ENCODE measurements at places on chromosomes 5 and 9.

DNA sequence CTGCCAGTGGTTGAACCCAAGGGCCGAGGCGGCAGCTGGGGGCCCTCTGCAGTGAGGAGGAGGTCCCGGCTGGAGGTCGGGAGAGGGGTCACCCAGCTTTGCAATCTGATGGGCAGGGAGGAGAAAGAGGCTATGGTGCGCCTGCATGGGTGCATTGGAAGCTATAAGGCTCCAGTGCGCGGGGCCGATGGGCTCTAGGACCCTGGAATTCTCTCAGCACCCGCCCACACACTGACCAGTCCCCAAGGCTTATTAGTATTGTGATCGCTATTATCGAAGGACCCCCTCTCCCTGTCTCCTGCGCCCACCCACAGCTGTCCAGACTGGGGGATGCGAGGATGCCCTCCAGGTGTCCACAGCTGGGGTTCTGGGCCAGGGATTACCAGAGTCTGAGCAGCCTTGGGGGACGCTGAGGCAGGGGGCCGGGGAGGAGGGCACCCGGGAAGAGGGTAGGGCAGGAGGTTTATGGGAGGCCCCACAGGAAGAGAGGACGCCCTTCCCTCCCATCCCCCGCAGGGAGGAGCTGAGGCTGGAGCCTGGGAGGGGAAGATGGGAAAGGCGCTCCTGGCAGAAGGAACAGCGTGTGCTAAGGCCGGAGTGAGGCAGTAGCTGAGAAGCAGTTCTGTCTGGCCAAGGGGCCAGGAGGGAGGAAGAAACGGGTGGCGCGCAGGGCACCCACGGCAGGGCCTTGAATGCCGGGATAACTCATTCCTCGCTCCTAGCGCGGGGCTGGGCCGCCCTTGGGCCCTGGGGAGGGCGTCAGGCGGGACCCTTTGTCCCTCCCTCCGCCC, 24.2 kb downstream of the C9orf50 start:
- no peak for DNase-seq

DNA sequence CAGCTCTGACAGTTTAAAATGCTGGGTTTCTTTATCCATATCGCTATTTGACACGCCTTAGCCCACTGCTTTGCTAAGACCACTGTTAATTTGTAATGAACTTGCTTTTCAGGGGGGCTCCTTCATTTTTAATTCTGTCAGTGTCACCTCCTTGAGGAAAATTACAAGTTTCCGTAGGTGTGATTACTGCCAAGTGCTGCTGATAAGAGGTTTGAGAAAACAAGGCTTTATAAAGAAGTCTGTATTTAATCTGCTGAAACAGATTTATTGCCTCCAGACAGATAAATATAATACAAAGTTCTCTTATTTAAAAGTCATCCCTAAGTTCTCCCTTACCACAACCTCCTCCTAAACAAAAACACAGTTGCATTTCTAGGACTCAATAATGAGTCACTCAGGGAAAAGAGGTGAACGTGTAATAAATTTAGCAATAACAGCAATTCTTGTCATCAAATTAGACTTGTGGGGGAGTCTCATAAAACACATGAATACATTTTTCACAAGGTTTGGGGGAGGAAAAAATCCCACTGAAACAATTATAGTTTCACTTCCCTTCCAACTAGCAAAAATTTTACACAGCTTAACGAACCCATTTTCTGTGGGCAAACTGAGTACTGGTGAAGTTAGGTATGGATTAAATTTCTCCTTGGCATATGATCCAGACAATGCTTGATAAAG, 72.8 kb downstream of the MAPKAP1 start:
- DNase-seq: no peak

DNA sequence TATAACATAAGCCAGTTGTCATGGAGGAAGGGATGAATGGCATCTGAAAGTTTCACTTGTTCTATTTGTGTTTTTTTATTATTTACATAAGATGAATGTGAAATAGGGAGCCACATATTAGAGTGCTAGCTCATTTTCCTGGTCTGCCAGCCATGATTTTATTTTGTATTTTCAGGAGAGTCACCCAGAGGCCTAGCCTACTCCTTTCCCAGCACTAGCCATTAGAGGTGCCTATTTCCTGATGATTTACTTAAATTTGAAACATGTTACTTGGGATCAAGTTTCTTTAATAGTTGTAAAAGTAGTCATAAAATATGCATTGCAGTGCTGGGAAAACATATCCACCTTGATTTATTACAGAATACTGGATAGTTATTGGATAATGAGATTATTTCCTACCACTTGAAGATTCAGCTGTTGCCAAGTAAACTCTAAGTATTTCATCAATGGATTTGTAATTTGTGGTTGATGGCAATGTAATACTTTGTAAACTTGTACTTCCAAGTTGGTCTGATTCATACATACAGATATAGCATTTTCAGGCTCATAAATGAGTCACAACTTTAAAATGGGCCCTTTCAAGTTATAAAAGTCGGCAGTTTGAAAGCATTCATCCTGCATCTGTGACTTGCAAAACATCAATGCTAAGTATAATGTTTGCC, 50.8 kb downstream of the KCNN2 start:
- no peak for DNase-seq

DNA sequence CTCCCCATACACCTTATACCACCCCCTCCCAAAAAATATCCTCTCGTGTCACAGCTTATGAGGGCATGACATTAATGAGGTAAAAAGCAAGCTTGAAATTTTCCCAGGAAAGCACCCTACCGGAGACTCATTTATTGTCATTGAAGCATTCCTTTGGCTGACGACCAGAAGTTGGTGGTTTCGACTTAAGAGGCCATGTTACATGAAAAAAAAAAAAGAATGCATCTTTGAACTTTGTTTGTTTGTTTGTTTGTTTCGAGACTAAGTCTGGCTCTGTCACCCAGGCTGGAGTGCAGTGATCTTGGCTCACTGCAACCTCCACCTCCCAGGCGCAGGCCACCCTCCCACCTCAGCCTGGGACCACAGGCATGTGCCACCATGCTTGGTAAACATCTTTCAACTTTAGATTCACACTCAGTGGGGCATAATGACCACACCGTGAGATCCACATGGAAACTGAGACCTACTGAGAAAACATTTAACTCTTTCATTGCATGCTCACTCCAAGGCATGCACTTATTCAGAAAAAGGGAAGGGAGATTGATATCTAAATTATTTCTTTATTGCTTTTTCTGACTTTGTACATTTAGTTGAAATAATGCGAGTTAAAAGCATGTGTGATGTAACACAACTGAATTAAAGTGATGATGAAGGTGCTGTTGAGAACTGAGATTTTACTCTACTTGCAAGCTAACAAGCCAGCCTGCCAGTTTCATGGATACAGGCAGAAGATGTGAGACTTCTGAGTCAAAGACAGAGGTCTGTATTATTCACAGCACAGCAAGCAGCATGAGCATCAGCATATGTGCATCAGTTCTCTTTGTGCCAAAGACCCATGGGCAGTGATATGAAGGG, 5.1 kb upstream of the RAB14 start:
- no peak for DNase-seq

DNA sequence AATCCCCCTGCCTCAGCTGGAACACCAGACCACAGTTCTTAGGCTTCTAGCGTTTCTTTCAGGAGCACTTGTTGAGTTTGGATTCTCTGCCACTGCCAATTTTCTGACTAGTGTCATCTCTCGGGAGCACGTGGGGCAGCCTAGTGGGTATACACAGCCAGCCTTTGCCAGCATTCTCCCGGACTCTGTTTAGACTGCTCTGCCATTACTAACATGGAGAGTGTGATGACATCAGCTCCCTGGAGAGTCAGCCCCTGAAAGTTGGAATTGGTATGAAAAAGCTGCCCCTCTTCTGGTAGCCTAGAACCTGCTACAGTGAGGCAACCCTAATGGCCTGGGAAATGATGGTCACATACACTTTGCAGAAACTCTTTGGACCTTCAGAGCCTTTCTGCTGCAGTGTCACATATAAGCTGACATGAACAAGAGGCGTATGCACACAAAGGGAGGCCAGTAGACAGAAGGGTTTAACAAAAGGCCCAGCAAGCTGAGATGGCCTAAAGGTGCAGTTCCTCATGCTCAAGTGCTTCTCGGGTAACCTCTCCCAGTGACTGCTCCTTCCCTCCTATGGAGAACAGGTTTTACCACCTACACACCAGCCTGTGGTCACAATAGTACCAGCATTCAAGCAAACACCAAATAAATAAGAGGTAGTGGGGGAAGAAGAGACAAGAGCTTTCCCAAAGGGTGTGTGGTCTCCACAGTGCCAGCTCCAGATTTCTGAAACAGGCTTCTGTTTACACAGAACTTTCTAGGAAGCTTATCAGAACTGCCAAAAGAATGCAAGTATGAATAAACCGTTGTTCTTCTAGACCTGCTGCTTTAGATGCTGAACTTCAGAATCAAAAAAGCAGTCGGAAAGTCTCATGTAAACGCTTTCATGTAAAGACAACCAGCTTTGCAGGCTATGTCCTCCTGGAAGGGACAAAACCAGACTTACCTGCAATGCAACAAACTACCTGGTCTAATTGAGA, 16.5 kb downstream of the SPACA9 start:
- DNase-seq: no peak

DNA sequence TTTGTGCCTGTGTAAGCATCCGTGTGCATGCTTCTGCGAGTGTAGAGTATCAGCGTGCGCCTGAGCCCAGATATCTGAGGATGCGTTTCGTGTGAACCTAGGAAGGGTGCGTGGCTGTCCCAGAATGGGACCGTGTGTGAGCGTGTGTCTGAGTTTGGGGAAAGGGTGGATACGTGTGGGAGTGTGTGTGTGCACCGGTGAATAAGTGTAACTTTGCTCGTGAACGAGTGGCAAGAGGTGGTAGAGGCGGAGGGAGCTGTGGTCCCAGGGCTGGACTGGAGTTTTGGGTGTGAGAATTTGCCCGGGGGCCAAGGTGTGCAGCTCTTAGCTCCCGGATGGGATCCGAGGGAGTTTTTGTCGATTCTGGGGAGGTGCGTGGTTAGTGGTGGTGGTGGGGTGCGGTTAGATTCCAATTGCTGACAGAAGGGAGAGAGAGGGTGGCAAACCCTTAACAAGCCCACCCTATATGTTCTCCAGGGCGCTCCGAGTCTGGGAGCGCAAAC, 686 bp upstream of the COL27A1 start:
- no peak for DNase-seq

DNA sequence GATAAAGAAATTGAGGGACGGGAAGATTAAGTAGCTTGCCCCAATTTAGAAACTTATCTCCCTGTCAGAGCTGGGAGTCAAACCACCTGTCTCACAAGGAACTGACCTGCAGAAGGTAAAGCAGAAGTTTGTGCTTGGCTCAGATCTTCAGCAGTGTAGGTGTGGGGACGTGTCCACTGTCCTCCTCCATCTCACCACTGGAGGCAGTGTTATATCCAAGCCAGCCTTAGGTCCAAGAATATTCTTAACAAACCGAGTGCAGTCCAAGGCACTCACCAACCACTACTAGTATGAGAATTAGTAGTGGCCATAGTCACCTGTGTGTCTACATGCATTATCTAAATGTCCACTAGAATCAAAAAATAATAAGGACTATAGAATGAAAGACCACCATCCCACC, 86.3 kb upstream of the IRX1 start:
- no peak for DNase-seq

DNA sequence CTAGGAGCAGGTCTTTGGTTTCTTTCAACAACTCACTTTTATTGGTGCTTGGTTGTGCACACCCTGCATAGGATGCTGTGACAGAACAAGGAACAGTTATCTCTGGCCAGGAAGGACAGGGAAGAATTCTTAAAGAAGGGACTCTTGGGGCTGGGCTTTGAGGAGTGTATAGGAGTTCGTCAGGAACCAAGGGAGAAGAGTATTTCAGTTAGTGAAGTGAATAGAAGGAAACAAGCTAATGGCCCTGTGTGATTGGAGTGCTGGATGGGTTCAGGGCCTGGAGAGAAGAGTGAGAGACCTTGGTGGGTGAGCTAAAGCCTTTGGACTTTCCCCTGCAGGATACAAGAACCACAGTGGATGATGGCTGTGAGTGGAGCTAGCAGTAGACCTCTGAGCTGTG, 32.2 kb downstream of the DAB2IP start:
- DNase-seq: no peak

DNA sequence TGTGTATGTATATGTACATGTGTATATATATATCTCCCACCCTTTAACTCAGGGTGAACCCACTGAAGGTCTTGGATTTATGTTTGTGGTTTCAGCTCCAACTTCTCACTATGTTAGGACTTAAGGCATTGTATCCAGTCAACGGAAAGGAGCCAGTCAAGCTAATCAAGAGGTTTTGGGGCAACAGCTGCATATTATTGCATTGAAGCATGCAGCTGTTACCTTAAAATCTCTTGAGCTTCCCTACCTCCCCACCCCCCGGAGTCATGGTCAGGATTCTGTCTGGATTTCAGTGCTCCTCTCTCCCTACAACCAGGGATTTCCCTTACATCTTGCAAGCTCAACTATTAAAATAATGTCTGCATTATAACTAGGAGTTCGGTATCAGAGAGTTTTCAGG, 399.5 kb downstream of the SPOCK1 start:
- no peak for DNase-seq

DNA sequence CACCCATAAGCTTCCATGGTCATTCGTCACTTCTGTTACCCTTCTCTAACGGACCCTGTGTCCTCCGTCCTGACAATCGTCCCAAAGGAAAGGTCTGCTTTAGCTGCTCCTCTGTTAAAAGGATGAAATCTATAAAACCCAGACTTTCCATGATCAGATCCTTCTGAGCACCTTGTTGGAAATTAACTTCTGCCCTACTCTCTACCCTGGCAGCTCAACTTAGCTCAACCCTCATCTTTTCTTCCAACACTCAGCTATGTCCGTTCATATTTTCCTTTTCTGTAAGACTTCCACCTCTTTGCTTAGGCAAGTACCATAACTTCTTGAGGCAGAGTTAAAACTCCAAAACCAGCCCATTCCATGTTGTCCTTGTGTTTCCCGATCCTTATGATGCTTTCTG, 205.4 kb downstream of the SPATA31A6 start:
- no peak for DNase-seq

GRCh38 chr9:33249087-33249658, 9.2 kb downstream of the SPINK4 start:
- DNase-seq: no peak

DNA sequence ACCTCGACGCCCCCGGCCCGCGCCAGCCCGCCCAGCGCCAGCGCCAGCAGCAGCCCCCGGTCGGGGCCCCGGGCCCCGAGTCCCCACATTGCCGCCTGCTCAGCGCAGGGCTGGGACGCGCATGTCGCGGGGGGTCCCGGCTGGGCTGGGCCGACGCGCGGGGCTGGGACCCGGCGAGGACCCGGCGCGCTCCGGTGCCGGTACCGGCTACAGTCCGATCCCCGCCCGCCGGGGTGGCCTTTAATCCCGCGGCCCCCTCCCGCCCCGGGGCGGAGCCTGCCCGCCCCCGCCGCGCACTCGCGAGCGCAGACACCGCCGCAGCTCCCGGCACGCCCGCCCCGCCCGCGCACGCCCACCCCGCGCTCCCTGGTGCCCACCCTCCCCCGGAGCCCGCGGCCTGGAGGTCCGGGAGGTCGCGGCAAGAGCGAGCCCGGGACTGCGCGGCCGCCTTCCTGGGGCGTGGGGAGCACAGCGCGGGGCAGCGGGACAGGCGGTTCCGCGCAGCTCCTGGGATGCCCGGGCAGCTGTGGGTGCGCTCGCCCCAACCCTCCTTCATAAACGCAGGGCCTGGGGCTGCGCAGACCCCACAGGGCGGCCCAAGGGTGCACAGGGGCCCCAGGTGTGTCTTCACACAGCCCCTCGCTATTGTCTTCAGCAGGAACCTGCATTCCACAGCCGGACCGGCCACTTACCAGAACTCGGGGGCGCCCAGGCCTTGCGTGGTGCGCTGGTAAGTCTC, at the start of gene SLC9A3:
SLC9A3 (minus strand) TSS at position 216 of the 739 bp plus-strand sequence.
- no peak for DNase-seq

Data from activated T-helper 9 cell treated with anti-CD3 and anti-CD28 coated beads, Interleukin-2, amount 50 U/mL, for 16 hours (primary cell).